ENCODE measurements at places on chromosomes 11 and 22.

GRCh38 chr11:107140983-107141382 lies 122.7 kb upstream of the GUCY1A2 start:
- no peak for DNase-seq

- DNase-seq = peak; percentile 59
These were observed at the start of gene CD248 for GRCh38 chr11:66316849-66317251. TSS of gene CD248 (minus strand) at chr11:66317044. CDS start at chr11:66317027, 17 bp downstream.

GRCh38 chr11:17906436-17906835 lies 106.4 kb downstream of the SERGEF start:
- peak; percentile 87 for DNase-seq

DNA sequence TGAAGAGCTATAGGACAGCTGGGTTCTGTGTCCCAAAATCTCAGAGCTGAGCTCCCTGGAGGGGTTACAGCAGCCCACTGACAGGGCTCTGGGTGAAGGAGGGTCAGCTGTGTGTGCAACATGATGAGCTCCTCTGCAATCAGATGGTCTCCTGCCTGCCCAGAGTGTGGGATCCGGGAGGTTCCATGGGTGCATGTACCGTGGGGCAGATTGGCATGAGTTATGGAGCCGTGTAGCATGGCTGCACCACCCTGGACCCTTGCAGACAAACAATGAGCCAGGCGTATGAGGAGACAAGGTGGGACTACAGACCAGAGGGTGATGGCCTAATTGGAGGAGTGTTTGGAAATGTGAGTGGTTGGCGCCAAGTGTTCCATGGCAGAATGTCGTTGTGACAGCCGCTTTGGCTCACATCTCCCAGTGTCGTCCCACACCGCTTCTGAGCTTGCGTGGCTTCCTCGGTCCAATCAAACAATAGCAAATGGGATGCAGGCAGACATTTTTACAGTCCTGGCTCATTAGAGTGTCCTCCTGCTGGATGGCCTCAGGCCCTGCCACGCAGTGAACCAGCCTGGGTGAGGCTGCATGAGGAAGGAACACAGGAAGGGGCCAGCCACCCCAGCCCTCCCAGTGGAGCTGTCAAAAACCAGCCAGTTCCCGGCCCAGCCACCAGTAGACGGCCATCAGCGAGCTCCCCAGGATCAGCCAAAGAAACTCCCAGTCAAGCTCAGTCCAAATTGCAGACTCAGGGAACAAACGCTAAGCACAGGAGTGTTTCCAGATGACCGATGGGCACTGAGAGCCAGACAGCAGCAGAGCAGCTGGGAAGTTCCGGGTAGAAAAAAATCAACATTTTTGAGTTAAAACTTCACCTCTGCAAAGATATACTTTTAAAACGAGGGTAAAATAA lies 1066.9 kb downstream of the BRD1 start:
- DNase-seq = peak; percentile 5

DNA sequence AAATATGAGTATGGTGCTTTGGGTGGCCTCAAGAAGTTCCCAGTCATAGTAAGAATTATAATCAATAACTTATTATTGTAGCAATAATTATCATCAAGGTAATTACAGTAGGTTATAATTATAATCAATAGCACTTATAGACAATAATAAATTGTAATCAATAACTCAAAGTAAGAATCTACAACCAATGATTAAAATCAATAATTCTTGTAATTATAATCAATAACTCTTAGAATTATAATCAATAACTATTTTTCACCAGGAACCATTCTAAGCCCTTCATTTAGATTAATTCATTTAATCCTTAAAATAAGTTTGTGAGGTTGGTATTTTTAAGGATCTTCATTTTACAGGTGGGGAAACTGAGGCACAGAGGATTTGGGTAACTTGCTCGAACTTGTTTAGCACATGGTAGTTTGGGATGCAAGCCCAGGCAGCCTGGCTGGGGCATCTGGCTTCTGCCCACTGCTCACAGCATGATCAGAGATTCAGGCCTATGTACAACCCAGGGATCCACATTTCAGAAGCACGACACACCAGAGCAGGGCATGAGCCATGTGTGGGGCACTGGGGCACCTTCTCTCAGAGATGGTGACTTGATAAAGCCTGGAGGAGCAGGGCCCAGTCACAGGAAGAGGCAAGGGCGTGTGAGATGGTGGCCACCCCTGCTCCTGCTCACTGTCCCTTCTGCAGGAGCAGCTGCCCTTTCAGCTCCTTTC lies 46.6 kb downstream of the SLC1A2 start:
- no peak for DNase-seq

DNA sequence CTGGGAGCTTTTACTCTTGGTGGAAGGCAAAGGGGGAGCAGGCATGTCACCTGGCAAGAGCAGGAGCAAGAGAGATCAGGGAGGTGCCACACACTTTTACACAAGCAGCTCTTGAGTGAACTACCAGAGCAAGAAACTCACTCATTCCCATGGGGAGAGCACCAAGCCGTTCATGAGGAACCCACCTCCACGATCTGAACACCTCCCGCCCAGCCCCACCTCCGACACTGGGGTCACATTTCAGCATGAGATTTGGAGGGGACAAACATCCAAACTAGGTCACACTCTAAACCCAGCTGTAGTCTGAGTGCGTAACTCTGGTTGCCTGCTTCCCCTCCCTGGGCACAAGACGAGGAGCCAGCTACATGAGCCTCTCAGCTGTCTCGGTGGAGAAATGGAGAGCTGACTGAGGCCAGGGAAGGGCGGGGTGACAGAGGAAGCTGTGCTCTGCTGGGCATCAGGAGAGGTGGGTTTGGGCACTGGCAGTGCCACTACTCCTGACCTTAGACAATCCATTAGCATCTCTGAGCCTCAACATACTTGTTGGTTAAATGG lies 134.6 kb downstream of the PKNOX2 start:
- DNase-seq = no peak
